Stimulated activated CD4-positive, alpha-beta T cell treated with anti-CD3 and anti-CD28 coated beads, Interleukin-15, amount 100 ng/mL, for 24 hours (primary cell): ENCODE measurements at places on chromosomes 5 and 9.
A peak's percentile ranks its signal among the peaks of the same experiment; 100 is the strongest.

- DNase-seq: peak; percentile 27
Measured at GRCh38 chr9:504921-505740, 290.5 kb downstream of the DOCK8 start.

- DNase-seq: no peak
Measured at GRCh38 chr5:138996120-138996519, 121.0 kb upstream of the LRRTM2 start.

GRCh38 chr5:62283861-62284260, 22.1 kb upstream of the KIF2A start:
- no peak for DNase-seq

- DNase-seq: no peak
Measured at GRCh38 chr9:86645303-86645702, 291.1 kb upstream of the TUT7 start.

DNA sequence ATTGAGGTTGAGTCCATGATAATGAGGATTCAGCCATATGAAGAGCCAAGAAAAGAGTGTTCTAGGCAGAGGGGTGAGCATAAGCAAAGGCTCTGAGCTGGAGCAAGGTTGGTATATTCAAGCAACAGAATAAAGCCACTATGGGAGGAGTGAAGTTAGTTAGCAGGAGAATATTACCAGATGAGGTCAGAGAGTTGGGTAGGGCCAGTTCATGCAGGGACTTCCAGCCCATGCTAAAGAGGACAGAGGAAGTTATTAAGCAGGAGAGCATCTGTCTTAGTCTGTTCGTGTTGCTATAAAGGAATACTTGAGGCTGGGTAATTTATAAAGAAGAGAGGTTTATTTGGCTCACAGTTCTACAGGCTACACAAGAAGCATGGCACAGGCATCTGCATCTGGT, 57.1 kb upstream of the ATG10 start:
- DNase-seq: no peak

DNA sequence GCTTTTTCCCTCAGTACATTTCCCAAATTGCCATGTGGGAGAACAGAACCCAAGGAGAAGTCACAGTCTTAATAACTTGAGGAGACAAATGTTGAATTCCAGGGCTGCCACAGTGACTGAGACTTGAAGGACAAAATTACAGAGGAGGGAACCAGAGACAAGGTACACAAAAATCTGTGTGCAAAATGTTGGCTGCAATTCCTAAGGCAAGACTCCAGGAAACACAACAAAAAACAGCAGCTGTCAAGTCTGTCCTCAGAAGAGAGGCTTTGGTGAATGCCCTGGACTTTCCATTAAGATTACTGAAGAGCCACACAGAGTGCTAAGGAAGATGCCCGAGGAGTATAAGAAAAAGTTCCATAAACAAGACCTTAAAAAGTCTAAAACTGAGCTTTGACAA, 21.1 kb downstream of the AP3B1 start:
- DNase-seq: no peak

GRCh38 chr9:134217431-134218210, 53.3 kb upstream of the RNU6ATAC start:
- DNase-seq: no peak

DNA sequence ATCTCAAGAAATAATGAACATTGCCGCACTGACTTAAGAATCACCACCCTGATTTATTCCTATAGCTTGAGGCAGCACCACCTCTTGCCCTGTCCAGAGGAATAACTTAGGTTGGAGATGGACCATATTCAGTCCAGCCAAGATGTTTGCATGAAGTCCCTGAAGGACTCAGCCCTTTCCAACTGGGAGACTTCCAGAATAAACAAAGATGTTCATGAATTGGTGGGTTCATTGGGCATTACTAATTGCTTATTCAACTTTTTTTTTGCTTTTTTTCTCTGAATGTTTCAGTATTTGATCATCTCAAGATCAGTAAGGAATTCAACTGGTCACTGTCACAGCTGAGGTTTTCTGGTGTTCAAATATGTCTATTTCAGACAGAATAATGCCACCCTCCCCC, 470.6 kb downstream of the CCDC171 start:
- DNase-seq: no peak

GRCh38 chr9:88425538-88425950, 37.3 kb downstream of the SPIN1 start:
- DNase-seq: no peak

DNA sequence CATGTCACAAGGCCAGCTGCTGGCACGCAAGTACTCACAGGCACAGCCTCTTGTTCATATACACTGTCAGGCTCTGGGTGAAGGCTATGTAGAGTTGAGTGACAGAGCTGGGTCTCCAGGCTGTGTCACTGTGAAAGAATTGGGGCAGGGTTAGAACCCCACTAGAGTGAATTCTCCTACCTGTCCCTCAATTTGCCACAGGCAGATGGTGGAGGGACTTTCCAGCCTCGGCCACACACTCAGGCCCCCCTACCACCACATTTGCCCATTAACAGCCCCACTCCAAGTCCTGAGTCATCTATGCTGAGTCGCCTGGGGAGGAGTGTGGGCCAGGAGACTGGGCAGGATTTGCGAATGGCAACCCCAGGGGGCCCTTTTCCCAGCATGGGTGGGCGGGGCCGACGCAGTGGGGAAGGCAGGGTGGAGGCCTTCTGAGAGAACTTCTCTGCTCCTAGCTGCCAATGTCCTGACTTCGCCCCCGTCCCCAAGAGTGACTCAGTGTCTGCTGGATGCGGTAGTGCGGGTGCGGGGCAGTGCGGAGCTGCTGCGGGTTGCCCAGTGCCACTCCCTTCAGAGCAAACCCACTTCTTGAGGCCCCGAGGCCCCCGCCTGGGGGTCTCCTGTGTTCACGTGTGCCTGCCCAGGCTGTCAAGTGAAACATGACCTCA, 50.3 kb upstream of the PSD2 start:
- DNase-seq: peak; percentile 52

GRCh38 chr9:110619831-110620230, 40.3 kb upstream of the SVEP1 start:
- DNase-seq: no peak

DNA sequence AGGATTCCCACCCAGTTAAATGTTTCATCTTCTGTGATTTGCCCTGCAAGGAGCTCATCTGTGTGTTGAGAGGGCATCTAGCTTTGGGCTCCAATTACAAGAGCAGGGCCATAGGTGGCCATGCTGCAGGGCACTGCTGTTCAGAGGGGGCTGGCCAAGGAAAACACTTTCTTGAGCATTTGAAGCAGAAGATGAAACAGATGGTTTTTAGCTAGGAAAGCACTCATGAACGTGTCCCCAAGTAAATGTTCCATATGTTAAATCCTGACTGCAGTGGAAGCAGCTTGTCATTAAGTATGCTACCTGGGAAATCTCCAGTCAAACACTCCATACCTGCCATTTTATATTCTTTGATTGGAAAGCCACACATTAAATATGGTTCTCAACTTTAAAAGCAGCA, 176.6 kb downstream of the FBXL7 start:
- DNase-seq: no peak

DNA sequence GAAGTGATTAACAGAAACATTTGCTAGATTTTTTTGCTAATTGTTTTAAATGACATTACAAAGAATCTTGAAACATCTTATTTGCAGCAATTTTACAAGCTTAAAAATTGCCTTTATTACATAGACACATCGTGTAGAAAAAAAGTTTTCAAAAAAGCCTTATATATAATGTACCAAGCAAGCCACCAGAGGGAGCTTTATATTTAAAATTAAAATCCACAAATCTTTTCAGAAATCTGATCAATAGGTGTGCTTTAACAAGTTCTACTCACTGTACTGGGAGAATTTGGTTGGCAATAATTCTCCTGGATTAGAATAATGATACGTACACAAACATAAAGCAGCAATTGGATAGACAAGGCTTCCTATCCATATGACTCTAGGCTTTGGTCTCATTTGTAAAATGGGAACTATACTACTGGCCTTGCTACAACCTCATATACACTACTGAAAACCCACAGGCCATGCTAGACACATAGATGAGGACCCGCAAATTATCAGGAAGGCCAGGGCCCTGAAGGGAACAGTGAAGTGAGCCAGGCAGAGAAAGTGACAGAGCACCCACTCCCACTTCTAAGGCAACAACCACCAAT, 4.8 kb downstream of the PSMB7 start:
- DNase-seq: no peak

DNA sequence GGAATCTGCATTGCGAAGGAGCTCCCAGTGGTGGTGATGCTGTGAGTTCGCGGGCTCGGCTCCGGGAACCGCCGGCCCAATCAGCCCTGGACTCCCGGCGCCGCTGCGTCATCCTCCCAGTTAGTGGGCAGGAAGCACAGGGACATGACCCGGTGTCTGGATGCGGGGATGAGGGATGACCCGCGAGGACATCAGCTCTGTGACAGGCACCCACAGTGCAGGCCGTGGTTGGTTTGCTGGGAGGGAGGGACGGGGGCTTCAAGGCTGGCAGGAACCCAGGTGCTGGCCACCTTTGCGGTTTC, 996 bp downstream of the NXNL2 start:
- no peak for DNase-seq

DNA sequence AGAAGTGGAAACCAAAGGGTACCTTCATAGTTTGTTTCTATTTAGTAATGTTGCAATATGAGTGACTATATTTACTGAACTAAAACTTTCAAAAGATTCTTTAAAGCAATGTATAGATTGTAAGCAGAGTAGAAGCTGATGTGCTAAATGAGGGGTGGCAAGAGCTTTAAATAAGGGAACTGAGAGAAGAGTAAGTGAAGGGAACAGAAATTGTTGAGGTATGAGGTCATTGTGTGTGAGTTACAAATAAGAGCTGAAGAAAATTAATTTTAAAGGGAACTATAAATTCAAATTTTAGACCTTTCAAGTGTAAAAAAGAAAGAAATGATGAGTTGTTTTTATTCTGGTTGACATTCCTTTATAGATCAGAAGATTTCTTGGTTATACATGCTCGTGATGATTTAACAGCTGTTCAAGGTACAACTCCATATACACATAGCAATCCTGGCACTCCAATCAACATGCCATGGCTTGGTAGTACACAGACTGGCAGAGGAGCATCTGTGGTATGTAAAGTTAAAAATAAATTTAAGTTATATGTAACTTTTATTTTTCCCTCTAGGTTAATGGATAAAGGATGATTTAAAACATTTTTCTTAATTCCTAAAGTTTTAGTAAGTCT, 135.1 kb upstream of the TNFAIP8 start:
- DNase-seq: no peak
